Activated naive CD8-positive, alpha-beta T cell treated with anti-CD3 and anti-CD28 coated beads, Interleukin-2, amount 10 ng/mL, durations not matched to agents 7 days and 5 days (primary cell): ENCODE measurements at places on chromosomes 5 and 9. TPM values are rescaled to one million over a fixed set of nuclear protein-coding genes. Genes with fewer than 3 reads are reported as not detected.

DNA sequence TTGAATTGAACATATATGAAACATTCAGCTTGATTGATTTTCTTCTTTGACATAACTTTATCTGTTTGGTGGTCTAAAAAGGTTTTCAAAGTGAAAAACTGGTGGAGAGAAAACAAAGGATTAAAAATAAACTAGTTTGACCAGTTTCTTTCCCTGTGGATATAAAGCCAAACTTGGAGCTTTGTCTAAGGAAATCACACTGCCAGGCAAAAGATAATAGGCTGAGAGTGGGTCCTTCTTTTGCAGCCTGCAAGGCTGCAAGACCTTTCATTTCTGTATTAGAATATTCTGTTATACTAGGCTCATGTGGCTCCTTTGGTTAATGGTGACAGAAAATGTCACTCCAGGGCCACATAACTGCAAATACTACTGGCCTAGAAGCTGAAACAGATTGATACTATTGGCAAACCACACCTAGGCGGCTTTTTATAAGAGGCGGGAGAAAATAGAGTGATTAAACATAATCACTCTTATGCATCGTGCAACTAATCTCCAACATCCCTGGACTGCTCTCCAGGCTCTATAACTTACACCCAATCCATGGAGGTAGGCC is 129.1 kb upstream of the ZNF462 start:
- no peaks in the 10 kb centered on the region for H3K4me1 ChIP-seq
- no peak overlapping the region for H3K4me3 ChIP-seq
- no peaks in the 10 kb centered on the region for H3K36me3 ChIP-seq
- H3K27me3 ChIP-seq: no peaks in the 10 kb centered on the region
- DNase-seq: no peak

DNA sequence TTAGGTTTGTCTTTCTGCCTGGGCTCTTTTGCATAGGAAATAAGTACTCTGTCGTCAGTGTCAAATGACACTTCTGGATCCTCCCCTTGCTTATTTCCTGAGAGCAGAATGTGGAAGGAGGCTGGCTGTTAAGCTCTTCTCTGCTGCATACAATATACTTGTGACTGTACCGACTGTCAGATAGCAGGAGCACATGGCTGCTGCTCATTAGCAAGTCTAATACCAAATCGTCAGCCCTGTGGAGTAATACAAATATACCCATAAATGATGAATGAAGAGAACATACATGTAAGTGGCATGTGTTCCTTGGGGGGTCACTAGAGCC is at the start of gene GPR151:
Gene GPR151 (minus strand): TSS at position 40 of the 325 bp plus-strand sequence. CDS start 77 bp downstream, outside the sequence.
- no peak within 1 kb of the TSS for H3K27ac ChIP-seq
- H3K4me1 ChIP-seq: peaks cover 3% of the 10 kb centered on the region
- no peak for DNase-seq
- H3K4me3 ChIP-seq: no peak within 1 kb of the TSS
- peaks cover 4% of the 10 kb centered on the region for H3K36me3 ChIP-seq

- no peaks in the 10 kb centered on the region for H3K4me1 ChIP-seq
- no peak overlapping the region for H3K4me3 ChIP-seq
- H3K27me3 ChIP-seq: peaks cover 22% of the 10 kb centered on the region
- H3K36me3 ChIP-seq: no peaks in the 10 kb centered on the region
Observed at GRCh38 chr9:107480386-107480789, 9.2 kb downstream of the KLF4 start.

DNA sequence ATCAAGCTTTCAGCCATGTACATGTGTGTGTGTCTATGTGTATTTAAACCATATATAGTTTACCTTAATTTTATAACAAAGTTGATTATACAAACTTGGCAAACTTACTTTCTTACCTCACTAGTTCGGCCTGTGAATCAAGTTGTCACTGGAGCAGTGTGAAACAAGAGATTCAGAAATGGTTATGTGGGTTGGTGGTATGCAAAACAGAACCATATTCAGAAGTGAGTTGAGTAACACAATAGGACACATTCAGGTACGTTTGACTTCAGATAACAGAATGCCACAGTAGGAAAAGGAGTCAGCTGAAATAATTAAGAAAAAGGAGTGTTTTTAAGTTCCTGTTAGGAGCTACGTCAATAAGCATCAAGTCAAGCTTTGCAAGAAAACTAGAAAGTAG is 21.5 kb downstream of the XPA start:
- peaks cover 31% of the 10 kb centered on the region for H3K36me3 ChIP-seq
- H3K27me3 ChIP-seq: no peaks in the 10 kb centered on the region

The ZNF462 gene
- total RNA-seq: 0.67 TPM

- no peak overlapping the region for H3K4me3 ChIP-seq
- H3K27ac ChIP-seq: no peak overlapping the region
- H3K27me3 ChIP-seq: peaks cover 19% of the 10 kb centered on the region
- H3K36me3 ChIP-seq: peaks cover 1% of the 10 kb centered on the region
Observed at GRCh38 chr9:129171993-129172751, 5.9 kb downstream of the IER5L start.

GRCh38 chr9:99851500-99851822 is 29.8 kb downstream of the NR4A3 start:
- peak overlapping the region; percentile 41 for H3K4me3 ChIP-seq
- DNase-seq: no peak
- H3K4me1 ChIP-seq: peaks cover 44% of the 10 kb centered on the region
- peaks cover 3% of the 10 kb centered on the region for H3K27me3 ChIP-seq

- H3K27ac ChIP-seq: no peak overlapping the region
- H3K4me1 ChIP-seq: peaks cover 3% of the 10 kb centered on the region
- DNase-seq: no peak
- H3K4me3 ChIP-seq: no peak overlapping the region
- peaks cover 4% of the 10 kb centered on the region for H3K36me3 ChIP-seq
- no peaks in the 10 kb centered on the region for H3K27me3 ChIP-seq
Observed at GRCh38 chr9:131918481-131918880, 161.2 kb downstream of the MED27 start.

The LURAP1L gene
- not detected for total RNA-seq

The ADGRV1 gene
- total RNA-seq: not detected

DNA sequence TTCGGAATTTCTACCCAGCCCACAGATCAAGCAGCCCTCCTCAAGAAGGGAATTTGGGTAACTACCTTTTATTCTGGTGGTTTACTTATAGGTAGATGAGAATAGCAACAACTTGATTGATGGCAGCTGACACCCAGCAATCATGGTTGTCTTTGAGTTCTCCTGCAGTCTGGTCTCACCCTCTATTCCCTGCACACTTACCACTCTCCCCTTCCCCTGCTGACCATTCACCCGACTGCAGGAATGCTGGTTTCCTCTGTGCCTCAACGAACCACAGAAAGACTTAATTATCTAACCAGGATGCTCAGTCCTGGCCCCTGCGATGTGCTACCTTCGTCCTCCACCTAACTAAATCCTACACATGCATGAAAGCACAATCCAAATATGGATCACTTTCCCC is 243.0 kb downstream of the RFK start:
- no peak for DNase-seq
- no peaks in the 10 kb centered on the region for H3K27me3 ChIP-seq
- no peaks in the 10 kb centered on the region for H3K4me1 ChIP-seq
- no peaks in the 10 kb centered on the region for H3K36me3 ChIP-seq
- H3K4me3 ChIP-seq: no peak overlapping the region
- peak overlapping the region; percentile 30 for H3K27ac ChIP-seq

GRCh38 chr9:21144603-21145002 is 3.0 kb upstream of the IFNW1 start:
- no peaks in the 10 kb centered on the region for H3K27me3 ChIP-seq
- peaks cover 46% of the 10 kb centered on the region for H3K36me3 ChIP-seq
- H3K4me1 ChIP-seq: peaks cover 22% of the 10 kb centered on the region
- peak overlapping the region; percentile 49 for H3K4me3 ChIP-seq
- peak overlapping the region; percentile 83 for H3K27ac ChIP-seq

DNA sequence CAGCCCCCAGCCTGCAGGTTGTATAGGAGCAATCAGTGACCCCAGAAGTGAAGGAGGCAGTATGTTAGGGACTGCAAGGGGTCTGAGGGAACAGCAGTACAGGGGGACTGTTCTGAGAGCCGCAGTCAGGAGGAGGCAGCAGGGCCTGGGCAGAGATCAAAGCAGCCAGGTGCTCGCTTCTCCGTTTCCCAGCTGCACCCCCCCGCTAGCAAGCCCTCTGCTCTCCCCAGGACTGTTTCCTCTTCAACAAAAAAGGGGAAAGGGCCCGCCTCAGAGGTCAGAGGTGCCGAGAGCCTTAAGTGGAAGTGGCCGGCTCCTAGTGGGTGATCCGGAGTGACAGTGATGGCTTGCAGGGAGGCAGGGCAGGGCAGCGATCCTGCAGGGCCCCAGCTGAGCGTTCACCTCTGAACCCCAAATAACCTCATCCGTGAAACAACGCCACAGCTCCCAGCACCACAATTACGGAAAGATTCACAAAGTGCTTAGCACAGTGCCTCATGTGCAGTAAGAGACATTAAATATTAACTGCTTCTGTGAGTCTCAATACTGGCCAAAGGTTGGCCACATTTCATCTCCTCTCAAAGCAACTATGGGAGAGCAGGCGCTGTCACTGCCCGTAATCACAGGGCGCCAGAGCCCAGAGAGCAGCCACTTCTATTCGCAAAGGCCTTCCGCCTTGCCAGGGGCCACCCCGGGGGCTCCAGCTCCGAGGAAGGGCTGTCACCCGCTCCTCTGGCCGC is 8.0 kb downstream of the CLPTM1L start:
- H3K27me3 ChIP-seq: no peaks in the 10 kb centered on the region
- no peak overlapping the region for H3K4me3 ChIP-seq
- H3K4me1 ChIP-seq: peaks cover 3% of the 10 kb centered on the region

- no peak overlapping the region for H3K4me3 ChIP-seq
- no peak for DNase-seq
- no peak overlapping the region for H3K27ac ChIP-seq
- H3K27me3 ChIP-seq: peaks cover 75% of the 10 kb centered on the region
Observed at GRCh38 chr5:135546912-135547311, 11.1 kb upstream of the NEUROG1 start.

The AQP3 gene
- total RNA-seq: 29.1 TPM

DNA sequence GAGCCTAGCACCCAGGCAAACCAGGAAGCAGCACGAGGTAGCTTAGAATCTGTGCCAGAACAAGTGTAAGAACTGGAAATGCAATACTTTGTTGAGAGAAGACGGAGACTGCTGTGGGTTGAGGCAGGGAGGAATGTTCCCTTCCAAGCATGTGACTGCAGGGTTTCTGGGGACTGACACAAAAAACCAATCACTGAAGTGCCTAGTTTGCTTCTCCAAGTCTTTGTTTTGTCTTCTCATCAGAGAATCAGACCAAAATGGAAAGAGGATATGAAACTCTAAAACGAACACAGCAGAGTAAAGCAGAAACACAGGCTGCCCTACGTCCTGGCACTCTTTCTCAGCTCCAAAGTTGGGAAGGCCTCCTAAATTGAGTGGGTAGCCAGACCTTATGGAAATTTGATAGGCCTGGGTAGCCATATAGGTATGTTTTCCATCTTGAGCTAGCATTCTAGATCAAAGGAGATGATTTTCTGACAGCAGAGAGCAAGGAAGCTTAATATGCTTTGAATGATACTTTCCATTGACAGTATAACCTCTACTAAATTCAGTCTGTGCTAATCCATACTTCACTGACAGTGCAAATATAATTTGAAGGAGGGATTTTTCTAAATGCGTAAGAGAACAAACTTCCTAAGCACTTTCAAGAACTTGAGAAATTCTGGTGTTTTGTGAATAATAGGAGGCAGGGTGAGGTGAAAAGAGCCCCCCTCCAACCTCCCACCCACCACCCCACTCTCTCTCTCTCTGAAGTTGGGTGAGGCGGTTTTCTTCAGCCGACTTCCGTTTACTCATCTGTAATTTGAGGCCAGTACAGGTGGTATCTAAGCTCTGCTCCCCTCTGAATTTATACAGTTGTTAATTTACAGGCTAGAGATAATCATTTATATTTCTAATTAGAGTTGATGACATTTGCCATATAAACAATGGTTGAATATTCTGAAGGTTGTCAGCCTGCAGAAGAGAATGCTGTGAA is 5.5 kb downstream of the ADRB2 start:
- H3K36me3 ChIP-seq: no peaks in the 10 kb centered on the region
- peaks cover 34% of the 10 kb centered on the region for H3K4me1 ChIP-seq
- peaks cover 56% of the 10 kb centered on the region for H3K27me3 ChIP-seq
- no peak overlapping the region for H3K4me3 ChIP-seq
- no peak overlapping the region for H3K27ac ChIP-seq

DNA sequence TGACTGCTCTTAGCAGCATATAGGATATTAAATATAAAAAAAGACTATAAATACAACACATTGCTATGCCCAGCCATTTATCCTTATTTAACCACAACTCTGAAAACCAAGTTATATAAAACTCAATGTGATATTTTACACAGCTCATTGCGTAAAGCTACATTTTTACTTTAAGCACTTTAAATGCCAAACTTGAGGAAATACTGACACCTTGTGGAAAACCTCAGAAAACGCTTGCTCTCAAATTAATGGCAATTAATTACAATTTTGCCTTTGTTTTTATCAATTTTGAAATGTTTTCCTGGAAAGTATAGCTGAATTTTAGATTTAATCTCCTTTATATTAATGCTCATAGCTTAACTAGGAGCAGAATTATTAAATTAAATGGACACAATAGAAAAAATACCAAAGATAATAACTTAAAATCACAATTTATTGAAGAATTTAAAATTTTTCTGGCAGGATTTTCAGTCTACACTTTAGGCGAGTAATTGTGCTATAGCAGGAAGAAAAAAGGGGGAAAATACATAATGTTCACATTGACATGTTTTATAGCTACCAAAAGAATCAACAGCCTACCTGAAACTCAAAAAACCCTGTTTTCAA is 25.2 kb upstream of the PLAC8L1 start:
- H3K27ac ChIP-seq: no peak overlapping the region
- H3K27me3 ChIP-seq: no peaks in the 10 kb centered on the region
- no peak for DNase-seq
- H3K4me3 ChIP-seq: no peak overlapping the region
- peaks cover 24% of the 10 kb centered on the region for H3K36me3 ChIP-seq
- H3K4me1 ChIP-seq: no peaks in the 10 kb centered on the region

GRCh38 chr5:1842004-1842819 is 40.5 kb downstream of the IRX4 start:
- no peak overlapping the region for H3K4me3 ChIP-seq
- H3K27me3 ChIP-seq: peaks cover 9% of the 10 kb centered on the region
- no peaks in the 10 kb centered on the region for H3K4me1 ChIP-seq
- H3K27ac ChIP-seq: no peak overlapping the region
- H3K36me3 ChIP-seq: no peaks in the 10 kb centered on the region
- no peak for DNase-seq

GRCh38 chr9:132156262-132156661 is 5.6 kb upstream of the NTNG2 start:
- peaks cover 6% of the 10 kb centered on the region for H3K4me1 ChIP-seq
- H3K27ac ChIP-seq: no peak overlapping the region
- no peak overlapping the region for H3K4me3 ChIP-seq
- H3K27me3 ChIP-seq: peaks cover 36% of the 10 kb centered on the region
- no peak for DNase-seq

The CARTPT gene
- total RNA-seq: not detected

- H3K27ac ChIP-seq: no peak overlapping the region
- DNase-seq: no peak
- peaks cover 4% of the 10 kb centered on the region for H3K4me1 ChIP-seq
- H3K27me3 ChIP-seq: peaks cover 14% of the 10 kb centered on the region
- H3K36me3 ChIP-seq: no peaks in the 10 kb centered on the region
Observed at GRCh38 chr5:80346055-80346454, 26.3 kb downstream of the SPZ1 start.
